ENCODE measurements at places on chromosomes 16 and 17. TPM values are rescaled to one million over a fixed set of nuclear protein-coding genes. Genes with fewer than 3 reads are reported as not detected.

The MSI2 gene
- 43.9 TPM for total RNA-seq

The PRSS8 gene
- 75.4 TPM for total RNA-seq

The PRKCB gene
- total RNA-seq, result 24.1 TPM

The ITPRIPL2 gene
- total RNA-seq, result 60.7 TPM

The MFAP4 gene
- total RNA-seq, result 179 TPM

The TUBG2 gene
- 16.8 TPM for total RNA-seq

The LPO gene
- not detected for total RNA-seq

The ITGB4 gene
- 34.7 TPM for total RNA-seq

GRCh38 chr17:38587203-38587602 is 18.5 kb downstream of the SRCIN1 start:
- DNase-seq, result no peak

DNA sequence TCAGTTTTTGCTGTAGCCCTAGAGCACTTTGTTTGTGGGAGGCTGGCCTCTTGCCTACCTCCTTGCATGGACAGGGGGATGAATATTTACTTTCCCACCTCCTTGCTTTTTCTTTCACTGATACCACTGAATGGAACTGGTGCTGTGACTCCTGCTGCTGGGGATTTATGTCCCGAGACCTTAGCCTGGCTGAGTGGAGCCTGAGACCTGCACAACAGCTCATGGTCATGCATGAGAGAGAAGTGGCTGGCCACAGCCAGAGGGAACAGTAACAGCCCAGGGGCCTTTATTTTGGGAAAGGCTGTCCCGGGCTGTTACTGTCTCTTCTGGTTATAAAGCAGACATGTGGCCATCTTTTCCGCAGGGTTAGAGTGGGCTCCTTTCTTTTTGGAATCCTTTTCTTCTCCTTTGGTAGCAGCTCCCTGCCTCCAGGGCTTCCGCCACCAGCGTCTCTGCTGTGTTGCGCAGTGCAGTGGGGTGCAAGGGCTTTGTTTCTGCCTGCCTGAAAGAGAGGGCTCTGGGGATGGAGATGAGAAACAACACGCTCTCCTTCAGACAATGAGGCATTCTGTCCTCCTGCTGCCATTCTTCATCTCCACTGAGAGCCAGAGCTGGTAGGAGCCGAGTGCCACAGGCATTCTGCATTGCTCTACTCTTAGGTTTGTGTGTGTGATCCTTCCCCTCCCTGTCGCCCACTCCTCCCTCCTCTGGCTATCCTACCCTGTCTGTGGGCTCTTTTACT is 14.5 kb downstream of the SNX11 start:
- no peak for DNase-seq

GRCh38 chr17:33079201-33079600 is 87.6 kb downstream of the SPACA3 start:
- no peak for DNase-seq

- no peak for DNase-seq
These were observed 13.2 kb downstream of the XYLT2 start for GRCh38 chr17:50359005-50359699.

DNA sequence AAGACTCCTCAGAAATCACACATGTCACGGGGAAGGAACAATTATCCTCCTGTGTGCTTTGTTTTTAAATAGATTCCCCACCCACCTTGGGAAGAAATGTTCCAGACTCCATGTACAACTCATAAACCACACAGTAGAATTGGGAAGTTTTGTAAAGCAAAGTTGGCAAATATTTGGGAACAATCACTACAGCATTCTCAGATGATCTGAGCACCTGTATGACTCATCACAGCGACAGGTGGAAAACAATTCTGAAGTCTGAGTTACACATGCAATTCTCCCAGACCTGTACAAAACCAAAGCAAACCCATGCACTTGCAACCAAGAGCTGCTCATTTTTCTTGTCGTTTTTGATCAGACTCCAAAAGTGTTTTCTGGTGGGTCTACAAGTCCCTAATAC is 14.4 kb upstream of the MYLK3 start:
- DNase-seq, result no peak

GRCh38 chr17:29847118-29847517 is 82.9 kb downstream of the SSH2 start:
- DNase-seq, result no peak

DNA sequence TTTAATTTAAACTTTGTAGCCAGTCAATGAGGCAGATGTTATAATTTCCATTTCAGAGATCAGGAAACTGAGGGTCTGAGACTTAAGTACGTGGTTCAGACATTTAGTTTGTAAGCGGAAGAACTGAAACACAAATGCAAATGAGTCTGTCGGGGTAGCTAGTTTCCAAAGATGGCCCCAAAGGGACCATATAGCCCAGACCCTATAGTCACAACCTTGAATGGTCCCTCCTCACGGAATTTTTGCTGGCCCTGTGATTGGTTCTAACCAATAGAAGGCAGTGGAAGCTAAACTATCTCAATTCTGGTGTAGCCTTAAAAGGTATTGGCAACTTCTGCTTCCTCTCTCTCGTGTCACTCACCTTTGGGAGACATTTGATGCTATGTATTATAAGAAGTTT is 7.5 kb upstream of the BCO1 start:
- no peak for DNase-seq

GRCh38 chr17:77601054-77601979 is 357.2 kb upstream of the TNRC6C start:
- no peak for DNase-seq

DNA sequence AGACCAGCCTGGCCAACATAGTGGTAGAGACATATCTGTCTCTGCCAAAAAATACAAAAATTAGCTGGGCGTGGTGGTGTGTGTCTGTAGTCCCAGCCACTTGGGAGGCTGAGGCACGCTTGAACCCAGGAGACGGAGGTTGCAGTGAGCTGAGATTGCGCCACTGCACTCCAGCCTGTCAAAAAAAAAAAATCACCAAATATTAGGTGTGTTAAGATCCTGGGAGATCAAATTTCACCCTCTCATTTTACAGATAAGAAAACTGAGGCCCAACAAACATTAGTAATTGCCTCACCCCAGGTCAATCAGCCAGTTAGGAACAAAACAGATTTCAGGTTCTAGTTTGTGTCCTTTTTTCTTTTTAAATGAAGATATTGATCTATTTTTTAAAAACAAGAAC is 116.7 kb downstream of the MSI2 start:
- DNase-seq, result no peak

- DNase-seq, result no peak
These were observed at the start of gene GALR2 for GRCh38 chr17:76074390-76075363. Gene GALR2 (plus strand): TSS chr17:76074781. CDS start chr17:76074884, 103 bp downstream.

- DNase-seq, result no peak
These were observed 18.7 kb downstream of the HMOX2 start for GRCh38 chr16:4494746-4495490.

DNA sequence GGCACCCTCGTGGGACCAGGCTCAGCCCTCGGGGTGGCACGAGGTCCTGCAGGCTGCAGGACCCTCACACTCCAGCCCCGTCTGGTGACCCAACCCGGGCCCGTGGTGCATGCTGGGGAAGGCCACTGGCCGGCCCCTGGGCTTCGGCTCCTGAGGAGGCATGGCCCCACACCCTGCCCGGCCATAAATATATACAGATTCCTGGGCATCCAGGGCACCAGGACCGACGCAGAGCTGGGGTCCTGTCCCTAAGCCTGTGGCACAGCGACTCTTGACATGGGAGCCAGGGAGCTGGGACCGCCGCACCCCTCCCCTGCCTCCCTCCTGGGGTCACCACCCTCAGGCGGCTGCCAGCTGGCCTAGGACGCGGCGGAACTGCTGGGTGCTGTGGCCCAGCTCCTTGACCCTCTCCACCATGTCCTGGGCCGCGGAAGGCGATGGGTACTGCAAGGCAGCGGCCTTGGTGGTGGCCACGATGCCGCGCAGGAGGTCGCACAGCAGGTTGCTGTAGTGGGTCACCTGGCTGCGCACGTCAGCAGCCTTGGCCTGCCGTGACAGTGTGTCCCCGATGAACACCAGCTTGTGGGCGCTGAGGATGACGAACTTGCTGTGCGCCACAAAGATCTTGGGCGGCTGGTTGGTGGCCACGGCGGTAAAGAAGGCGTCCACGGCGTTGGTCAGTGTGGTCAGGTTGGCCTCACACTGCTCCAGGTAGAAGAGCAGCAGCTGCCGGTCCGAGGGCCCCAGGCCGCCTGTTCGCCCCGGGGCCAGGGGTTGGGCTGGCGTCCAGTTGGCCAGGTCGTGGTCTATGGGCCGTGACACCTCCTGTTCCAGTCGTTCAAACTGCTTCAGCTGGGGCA is 10.6 kb downstream of the CTRB1 start:
- DNase-seq, result no peak

DNA sequence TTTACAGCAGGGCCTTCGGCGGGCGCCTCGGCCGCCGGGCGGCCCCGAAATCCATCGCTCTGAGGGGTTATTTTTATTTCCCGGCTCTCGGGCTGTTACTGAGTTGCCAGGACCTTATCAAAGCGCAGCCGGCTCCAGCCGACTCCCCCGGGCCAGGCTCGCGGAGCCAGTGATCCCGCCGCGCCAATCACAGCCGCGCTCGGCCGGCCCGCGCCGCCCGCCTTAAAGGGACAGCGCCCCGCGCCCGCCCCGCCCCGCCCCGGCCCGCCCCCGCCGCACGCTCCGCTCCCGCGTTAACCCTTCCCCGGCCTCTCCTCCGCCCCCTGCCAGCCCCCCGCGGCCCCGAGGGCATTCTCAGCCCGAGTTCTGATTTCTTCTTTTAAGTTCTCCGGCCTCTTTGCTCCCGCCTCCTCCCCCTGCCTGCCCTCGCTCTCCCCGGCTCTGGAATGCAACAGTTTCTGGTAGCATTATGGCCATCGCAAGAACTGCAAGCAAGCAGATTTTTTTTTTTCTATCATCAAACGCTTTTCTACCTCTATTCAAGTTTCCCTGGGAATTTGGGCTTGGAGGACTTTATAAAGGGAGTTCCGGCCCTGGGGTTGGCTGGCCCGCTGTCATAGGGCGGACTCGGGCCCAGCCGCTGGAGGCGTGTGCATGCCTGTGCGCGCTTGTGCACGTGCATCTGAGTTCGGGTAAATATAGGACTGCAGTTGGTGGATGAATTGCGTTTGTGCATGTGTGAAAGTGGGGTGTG is at the start of gene AXIN2:
TSS of gene AXIN2 (minus strand) at position 197 of the 754 bp plus-strand sequence. CDS start 3,028 bp downstream, outside the sequence.
- peak; percentile 94 for DNase-seq

DNA sequence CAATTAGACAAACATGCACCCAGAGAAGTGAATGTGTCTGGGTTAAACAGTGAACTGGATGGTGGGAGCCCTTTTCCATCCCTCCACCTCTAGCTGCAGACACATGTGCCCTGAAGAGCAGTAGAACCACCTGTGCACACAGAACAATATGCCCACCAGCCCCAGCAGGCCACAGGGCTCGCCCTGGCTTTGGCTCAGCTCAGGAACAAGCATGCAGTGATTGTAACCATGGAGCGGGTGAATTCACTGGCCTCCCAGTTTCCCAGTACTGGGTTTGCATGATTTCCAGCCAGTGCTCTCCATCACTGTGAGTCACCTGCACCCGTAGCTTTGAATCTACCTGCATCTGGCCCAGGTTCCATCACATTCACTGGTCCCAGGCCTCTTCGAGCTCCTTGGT is 5.2 kb downstream of the GPR179 start:
- no peak for DNase-seq

All from lower lobe of right lung (tissue), 2 donors.